ENCODE measurements at places on chromosomes 13 and 19. TPM values are rescaled to one million over a fixed set of nuclear protein-coding genes. Genes with fewer than 3 reads are reported as not detected.

- no peak overlapping the region for H3K27ac ChIP-seq
- H3K4me1 ChIP-seq, result no peaks in the 10 kb centered on the region
- no peak overlapping the region for H3K4me3 ChIP-seq
- DNase-seq, result no peak
- no peaks in the 10 kb centered on the region for H3K27me3 ChIP-seq
These were observed 128.7 kb downstream of the LIG4 start for GRCh38 chr13:108086678-108087077.

DNA sequence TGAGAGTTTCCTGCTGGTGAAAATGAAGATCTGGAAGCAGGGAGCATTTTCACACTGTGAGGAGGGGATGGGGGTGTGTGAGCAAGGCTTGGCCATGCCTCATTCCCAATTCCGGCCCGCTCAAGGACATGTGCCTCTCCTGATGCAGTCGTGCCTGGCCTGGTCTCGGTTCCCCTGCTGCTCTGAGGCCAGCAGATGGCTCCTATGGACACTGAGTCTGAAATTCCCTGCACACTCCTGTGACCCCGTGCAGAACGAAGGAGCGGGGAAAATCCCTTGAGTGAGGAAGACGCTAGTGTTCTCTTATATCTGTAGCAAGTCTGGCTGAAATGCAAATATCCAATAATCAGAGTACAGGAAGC, 363 bp upstream of the ZNF763 start:
- no peaks in the 10 kb centered on the region for H3K4me1 ChIP-seq
- no peaks in the 10 kb centered on the region for H3K27me3 ChIP-seq
- DNase-seq, result no peak
- H3K4me3 ChIP-seq, result no peak overlapping the region
- H3K27ac ChIP-seq, result peak overlapping the region; percentile 47
- H3K36me3 ChIP-seq, result peaks cover 8% of the 10 kb centered on the region

- no peak overlapping the region for H3K27ac ChIP-seq
- H3K27me3 ChIP-seq, result no peaks in the 10 kb centered on the region
- H3K4me3 ChIP-seq, result no peak overlapping the region
- no peaks in the 10 kb centered on the region for H3K4me1 ChIP-seq
These were observed 726.2 kb downstream of the PCDH9 start for GRCh38 chr13:66503890-66504289.

DNA sequence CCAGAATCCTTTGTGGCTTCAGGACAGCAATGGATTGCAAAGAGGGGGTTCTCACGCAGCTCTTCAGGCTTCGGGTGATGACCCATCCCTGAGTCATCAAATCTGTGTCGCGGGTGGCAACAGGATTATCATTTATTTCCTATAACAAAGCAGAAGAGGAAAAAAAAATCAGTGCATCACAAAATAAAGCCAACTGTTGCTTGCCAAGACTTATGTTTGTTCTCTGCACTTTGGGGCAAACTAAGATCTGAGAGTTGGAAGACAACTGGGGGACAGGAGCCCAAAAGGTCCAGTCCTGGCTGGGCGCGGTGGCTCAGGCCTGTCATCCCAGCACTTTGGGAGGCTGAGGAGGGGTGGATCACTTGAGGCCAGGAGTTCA, 6.4 kb downstream of the GNA15 start:
- H3K27me3 ChIP-seq, result no peaks in the 10 kb centered on the region
- peak overlapping the region; percentile 76 for H3K27ac ChIP-seq
- no peak for DNase-seq
- no peaks in the 10 kb centered on the region for H3K36me3 ChIP-seq
- no peaks in the 10 kb centered on the region for H3K4me1 ChIP-seq

The SACS gene
- 7.2 TPM for total RNA-seq

The TSEN34 gene
- 21.8 TPM for total RNA-seq
